Urothelium cell line (cell line): ENCODE measurements at places on chromosomes 1 and 21.

DNA sequence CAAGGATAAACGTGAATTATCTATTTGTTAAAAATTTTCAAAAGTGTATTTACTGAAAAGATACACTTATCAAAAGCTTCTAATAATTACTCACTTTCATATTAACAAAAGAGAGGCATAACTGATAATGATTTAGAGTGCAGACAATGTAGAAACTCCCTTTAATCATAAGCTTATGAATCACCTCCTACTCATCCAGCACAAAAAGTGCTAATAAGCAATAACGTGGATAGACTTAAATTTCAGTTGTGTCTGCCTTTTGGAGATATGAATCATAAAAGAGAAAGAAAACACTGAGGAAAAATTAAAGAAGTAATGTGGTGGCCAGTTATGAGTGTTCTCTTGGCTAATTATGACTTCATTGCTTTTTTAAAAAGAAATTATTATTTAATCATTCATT is 827.6 kb upstream of the B3GALT2 start:
- DNase-seq, result no peak

DNA sequence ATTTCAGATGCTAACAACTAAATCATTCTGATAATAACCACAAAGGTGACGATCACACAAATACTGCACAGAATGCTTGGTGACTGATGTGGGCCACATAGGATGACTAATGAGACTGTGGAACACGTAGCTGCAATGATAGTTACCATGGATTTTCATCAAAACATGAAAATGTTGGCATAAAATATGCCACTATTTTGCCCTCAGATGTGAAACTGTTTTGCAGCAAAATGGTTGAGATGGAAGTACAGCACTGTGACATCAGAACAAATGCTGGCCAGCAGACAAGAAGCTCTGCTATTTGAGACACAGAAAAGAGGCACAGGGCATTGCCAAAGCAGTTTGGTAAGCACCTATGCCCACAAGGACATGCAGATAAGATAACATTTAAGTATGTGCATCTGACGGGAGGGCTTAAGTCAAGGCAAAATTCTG is 83.8 kb downstream of the NIBAN1 start:
- no peak for DNase-seq

DNA sequence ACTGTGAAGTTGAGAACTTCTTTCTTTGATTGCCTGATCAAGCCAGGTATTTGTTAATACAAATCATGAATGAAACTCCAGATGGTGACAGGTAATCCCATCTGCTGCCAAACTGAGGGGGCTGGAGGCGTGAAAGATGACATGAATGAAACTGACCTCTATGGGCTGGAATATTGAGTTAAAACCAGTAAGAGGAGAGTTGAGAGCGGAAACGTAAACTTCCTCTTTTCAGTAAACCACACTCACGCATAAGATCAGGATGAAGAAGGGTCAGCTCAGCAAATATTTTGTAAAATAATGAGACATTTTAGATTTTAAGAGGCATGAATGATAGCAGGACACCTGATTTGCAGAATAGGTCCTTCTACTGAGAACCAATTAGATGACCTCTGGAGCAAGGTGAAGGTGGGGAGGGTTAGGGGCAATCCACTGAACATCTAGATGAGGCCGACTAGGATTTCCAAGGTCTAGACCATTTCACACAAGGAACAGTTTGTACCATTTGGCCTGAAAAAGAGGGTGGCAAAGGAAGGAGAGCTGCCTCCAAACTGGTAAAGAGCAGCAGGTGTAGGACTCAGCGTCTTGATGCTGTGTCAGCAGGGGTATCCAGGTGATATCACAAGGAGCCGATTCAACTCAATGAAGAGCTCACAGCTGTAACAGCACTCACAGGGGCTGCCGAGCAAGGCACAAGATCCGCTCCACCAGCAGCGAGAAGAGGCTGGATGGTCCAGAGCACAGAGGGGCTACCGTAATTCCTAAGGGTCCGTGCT is 132.6 kb downstream of the NTPCR start:
- no peak for DNase-seq

- DNase-seq, result no peak
Measured at GRCh38 chr21:26422706-26423105, 150.4 kb downstream of the CYYR1 start.

GRCh38 chr21:28771790-28772501 is 220.7 kb downstream of the LTN1 start:
- DNase-seq, result peak; percentile 37

GRCh38 chr1:156663178-156663577 is 14.0 kb downstream of the NES start:
- peak; percentile 73 for DNase-seq

GRCh38 chr1:185040408-185040735 is 5.0 kb upstream of the RNF2 start:
- no peak for DNase-seq

DNA sequence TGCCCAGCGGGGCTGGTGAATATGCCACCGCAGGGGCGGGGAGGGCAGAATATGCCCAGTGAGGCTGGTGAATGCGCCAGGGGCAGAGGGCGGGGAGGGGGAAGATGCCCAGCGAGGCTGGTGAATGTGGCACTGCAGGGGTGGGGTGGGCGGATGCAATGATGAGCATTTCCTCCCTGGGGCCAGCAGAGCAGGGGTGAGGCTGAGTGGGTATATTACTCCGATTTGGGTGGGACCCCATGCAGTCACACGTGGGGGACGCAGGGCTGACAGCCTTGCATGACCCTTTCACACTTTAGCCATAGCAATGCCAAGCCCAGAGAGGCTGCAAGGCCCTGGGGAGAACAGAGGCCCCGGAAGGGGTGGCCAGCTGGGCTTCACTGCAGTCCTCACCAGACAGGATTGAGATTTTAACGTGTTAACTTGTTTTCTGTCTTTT is 9.3 kb upstream of the SLX9 start:
- no peak for DNase-seq

DNA sequence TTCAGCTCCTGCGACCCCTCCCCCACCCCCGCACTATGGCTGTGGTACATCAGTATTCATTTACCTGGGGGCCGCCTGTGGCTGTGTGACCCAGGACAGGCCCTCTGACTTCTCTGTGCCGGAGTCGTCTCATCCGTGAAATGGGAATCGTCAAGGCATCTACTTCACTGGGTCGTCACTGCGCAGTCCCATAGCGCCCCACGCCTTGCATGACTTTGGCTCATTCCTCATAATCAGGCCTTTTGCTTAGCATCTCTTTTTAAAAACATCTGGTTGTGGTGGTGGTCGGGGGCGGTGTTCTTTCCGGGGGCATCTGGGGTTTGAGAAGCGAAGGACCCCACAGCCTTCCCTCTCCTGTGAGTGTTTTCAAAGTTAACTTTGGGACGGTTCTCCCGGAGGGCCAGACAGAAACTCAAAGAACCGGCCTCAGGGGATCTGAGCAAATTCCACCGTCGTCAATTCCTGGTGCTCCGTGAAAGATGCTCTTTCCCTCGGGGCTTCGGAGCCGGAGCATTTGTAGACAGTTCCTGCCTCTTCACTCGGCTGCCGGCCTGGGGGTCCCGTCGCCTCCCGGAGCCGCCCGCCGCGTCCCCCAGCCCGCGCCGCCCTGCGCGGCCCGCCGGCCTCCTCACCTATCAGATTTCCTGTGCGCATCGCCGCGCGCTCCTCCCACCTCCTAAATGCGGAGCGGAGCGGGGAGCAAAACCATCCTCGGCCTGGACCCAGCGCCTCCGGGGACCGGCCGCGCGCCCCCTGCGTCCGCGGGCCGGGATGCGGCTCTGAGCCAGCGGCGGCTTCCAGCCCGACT is at the start of gene B3GALT5:
Gene B3GALT5 (plus strand): TSS at position 708 of the 808 bp plus-strand sequence. CDS start 47,620 bp downstream, outside the sequence.
- DNase-seq, result peak; percentile 21

- peak; percentile 27 for DNase-seq
Measured at GRCh38 chr1:159600894-159601293, 13.3 kb downstream of the APCS start.

- peak; percentile 6 for DNase-seq
Measured at GRCh38 chr1:100799954-100800612, 80.5 kb downstream of the VCAM1 start.

- DNase-seq, result peak; percentile 36
Measured at GRCh38 chr1:183180218-183180617, 5.8 kb upstream of the LAMC2 start.

DNA sequence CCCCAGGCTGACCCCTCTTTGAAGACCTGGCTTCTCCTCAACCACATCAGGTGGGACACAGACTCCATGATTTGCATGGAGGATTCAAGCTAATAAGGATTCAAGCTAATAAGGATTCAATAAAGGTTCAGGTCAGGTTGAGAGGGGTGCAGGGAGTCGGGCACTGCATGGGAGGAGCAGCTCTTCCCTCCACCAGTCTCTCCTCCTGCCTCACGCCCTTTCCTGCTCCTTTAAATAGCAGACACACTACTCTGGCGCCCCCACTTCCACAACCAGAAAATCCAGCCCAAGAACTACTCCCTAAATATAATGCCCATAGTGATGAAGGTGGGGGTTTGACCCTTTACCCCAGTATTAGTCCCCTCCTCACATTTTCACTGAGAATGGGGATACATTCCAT is 7.1 kb downstream of the MEX3A start:
- DNase-seq, result no peak

GRCh38 chr1:160550572-160551034 is 27.5 kb upstream of the SLAMF6 start:
- DNase-seq, result no peak

GRCh38 chr21:14245711-14246110 is 29.8 kb downstream of the RBM11 start:
- no peak for DNase-seq

DNA sequence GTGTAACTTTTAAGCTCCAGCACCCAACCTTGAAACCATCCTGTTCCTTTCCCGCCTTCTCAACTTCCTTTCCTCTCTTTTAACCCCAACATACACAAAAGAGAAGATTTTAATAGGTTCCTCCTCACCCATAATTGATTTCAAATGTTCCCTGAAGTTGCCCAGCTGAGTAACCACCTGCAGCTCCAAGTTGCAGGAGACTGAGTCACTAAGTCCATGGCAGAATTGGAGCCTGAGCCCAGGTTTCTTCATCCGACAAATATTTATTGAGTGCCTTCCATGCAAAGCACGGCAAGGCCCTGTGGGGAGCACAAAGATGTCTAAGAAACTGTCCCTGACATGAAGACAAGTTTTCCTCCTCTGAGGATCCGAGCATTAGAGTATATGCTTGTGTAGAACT is 97.7 kb downstream of the PAPPA2 start:
- no peak for DNase-seq

DNA sequence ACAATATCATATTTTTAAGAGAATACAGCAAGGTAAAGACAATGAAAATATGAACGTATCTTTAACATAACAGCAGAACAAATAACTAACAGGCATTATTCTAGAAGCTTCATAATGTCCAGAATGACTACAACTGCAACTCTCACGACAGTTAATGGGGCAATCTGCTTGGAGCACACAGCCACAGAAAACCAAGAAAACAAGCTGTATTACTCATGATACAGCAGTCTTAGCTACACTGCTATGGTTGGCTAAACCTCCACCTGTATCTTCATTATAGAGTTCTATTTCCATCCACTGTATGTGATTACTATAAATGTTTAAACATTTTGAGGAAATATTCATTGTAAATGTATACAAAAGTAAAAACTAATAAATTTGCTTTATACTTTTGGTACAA is 139.9 kb downstream of the DPYD start:
- DNase-seq, result no peak
